T-helper 1 cell (primary cell): ENCODE measurements at places on chromosomes 3 and 15.

GRCh38 chr3:193737191-193737751, 144.3 kb downstream of the OPA1 start:
- DNase-seq = no peak

- DNase-seq = no peak
These were observed 144.3 kb upstream of the PFN2 start for GRCh38 chr3:150114873-150115540.

- no peak for DNase-seq
These were observed 218.5 kb upstream of the CNTN3 start for GRCh38 chr3:74832925-74833324.

DNA sequence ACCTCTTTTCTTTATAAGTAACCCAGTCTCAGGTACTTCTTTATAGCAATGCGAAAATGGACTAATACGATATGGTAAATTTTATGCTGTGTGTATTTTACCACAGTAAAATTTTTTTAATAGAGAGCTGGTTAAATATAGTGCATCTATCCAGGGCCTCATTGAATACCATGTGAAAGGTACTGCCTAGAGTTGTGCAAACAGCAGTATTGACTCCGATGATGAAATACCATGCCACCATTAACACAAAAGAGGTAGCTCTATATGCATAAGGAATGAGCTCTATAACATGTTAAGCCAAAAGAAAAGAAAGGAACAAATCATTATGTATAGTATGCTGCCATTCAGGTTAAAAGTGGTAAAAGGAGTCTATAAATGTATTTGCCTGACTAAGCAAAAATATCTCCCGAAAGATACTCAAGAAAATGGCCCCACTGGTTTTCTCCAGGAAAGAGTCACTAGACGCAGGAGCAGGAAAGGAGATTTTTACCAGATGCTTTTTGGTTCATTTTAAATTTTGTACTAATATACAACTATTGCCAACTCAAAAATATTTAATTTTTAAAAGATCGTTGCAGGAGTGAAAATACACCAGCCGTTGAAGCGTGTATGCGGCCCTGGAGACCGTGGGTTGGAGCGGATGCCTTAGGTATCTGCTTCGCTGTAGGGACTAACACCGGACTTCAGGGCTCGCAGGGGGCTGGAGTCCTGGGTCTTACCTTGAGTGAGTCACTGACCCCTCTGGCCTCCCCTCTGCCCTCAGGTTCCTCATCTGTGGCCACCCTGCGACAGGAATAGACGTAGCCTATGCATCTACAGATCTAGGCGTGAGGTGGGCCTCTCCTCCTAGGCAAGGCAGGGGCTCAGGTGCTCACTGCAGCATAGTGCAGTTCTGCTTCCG, 120.1 kb downstream of the CHSY1 start:
- DNase-seq = no peak

DNA sequence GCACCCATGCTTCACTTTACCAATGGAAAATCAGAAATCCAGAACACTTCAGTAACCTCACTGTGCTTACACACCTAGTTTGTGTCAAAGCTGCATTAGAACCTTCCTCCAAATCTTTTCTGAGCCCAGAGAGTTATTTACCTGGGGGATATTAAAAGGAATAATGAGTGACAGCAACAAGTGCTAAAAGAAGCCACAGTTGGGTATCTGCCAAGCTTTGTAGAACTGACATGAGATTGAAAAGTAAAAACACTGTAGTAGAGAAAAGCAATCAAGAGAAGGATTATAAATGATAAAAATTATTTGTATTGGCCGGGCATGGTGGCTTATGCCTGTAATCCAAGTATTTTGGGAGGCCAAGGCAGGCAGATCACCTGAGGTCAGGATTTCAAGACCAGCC, 8.8 kb upstream of the TBC1D23 start:
- no peak for DNase-seq

DNA sequence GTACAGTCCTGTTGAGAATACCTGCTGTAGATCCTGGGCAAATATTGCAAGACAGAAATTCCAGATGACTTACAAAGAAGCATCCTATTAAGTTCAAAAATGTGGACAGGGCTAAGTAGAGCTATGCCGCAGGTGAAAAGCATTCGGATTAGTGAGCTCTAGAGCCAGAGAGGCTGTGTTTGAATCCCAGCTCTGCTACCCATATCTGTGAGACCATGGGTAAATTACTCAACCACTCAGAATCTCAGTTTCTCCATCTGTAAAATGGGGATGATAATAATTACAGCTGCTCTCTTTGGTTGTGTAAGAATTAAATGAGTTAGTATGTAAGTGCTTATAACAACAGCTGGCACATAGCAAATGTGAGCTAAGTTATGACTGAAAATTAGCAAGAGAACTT, 3.9 kb downstream of the ADAMTS7 start:
- no peak for DNase-seq

- DNase-seq = no peak
These were observed 225.8 kb upstream of the ICE2 start for GRCh38 chr15:60704717-60705116.

GRCh38 chr15:66883284-66883911, 181.4 kb downstream of the SMAD6 start:
- no peak for DNase-seq

- no peak for DNase-seq
These were observed 158.2 kb downstream of the TP63 start for GRCh38 chr3:189789432-189789831.

DNA sequence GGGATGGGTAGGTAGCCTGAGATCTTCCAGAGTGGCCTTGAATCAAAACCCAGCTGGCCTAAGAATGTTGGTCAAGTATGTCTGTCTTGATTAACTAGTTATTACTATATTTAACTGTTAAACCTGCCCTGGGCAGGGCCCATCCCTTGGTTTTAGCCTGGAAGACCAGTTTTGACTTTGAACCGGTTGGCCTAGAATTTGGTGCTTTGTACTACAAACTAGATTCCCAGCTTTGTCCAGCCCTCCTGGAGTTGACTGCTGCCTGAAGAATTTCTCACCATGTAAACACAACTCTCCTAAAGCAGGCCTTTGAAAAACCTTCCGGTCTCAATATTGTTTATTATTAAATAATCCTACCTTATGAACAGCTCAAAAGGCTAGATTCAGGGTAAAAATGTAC, 16.0 kb downstream of the C15orf62 start:
- DNase-seq = no peak

DNA sequence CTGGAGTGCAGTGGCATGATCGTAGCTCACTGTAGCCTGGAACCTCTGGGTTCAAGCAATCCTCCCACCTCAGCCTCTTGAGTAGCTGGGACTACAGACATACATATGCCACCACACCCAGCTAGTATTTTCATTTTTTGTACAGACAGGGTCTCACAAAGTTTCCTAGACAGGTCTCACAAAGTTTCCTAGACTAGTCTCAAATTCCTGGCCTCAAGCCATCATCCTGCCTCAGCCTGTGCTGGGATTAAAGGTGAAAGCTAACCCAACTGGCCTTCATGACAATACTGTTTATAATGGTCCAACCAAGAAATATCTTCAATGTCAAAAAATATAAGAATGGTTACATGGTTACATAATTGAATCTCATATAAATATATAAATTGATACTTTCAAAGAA, 24.0 kb downstream of the GPR176 start:
- DNase-seq = no peak

- DNase-seq = no peak
These were observed 1.0 kb upstream of the NR2E3 start for GRCh38 chr15:71809346-71809745.

DNA sequence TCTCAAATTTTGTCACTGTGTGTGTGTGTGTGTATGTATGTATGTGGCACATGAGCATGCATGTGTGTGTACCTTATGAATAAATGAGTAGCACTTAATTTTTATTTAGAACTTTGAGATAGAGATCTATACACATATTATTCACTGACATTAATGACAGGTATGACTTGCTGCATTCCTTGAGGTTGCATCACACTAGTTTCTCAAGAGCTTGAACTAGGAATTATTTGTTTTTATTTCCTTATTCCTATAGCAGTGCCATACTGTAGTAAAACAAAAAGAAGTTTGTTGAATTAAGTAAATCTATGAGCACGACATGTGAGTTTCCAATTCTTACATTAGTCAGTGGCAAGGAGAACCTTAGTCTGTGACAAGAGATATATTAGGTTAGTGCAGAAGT, 943.9 kb downstream of the ROBO1 start:
- DNase-seq = no peak

DNA sequence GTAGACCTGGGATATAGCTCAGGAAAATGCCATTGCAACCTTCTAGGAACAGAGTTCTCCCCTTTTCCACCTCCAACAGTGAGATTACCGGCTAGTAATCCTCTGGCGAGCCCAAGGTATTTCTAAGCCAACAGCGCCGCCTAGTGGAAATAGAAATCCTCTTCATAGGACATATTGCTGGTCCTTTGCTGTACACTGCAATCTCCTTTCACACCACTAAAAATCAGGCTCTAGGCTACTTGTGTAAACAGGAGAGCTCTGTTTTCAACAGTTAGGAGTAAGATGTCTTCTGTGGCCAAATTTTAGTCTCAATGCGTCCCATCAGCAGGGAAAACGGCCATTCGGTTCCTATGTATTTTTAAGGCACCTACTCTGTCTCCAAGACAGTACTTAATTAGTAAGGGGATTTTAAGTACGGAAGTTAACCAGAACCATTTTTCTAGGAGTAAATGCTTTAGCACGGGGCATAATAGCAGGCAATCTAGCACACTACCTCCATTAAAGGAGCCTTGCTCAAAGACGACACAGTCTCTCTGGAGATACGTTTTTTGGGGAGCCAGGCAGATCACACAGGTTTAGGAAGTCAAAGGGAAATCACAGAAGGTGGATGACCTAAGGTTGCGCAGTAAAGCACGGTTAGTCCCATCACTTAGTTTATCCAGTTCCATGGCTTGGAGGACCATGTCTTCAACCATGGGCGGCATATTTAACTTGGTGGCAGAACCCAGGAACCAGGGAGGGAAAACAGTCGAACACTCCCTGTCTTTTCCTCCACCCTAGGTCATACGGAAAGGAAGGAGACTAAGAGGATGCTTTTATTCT, 43.8 kb downstream of the NCEH1 start:
- DNase-seq = peak; percentile 62

DNA sequence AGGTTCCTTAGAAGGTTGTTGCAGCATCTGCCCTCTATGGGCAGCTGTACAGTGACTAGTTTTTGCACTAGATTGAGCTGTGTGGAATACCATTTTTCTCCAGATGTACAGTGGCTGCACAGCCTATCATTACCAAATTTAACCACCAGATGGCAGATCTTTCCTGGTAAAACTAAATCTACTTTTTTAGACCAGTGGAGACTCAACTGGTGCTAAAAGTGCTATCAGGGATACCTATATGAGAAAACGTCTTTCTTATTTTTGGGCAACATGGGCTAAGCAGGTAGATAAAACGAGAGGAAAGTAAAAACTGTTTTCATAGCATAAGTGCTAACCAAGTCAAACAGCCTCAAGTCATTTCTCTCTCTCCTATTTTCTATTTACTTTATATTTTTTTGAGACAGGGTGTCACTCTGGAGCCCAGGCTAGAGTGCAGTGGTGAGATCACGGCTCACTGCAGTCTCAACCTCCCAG, 21.2 kb downstream of the IGSF10 start:
- DNase-seq = peak; percentile 2

DNA sequence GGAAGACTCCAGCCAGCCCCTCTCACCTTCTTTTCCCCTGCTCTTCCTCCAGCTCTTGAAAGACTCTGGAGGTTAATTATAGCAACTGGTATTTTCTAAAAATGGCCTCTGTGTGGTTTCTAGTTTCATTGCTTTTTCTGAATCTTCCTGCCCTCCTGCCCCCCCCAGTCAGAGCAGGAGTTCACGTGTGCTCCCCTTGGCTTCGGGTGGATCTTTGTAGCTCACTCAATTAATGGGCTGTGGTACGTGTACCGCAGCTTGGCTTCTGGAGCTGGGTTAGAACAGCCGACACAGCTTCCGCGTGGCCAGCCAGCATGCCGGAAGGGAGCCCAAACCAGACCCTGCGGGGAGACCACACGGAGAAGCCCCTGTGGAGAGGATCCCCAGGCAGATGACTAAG, 31.5 kb downstream of the TM2D3 start:
- DNase-seq = no peak

- DNase-seq = no peak
These were observed 22.5 kb upstream of the SEMA3F start for GRCh38 chr3:50132421-50133282.

DNA sequence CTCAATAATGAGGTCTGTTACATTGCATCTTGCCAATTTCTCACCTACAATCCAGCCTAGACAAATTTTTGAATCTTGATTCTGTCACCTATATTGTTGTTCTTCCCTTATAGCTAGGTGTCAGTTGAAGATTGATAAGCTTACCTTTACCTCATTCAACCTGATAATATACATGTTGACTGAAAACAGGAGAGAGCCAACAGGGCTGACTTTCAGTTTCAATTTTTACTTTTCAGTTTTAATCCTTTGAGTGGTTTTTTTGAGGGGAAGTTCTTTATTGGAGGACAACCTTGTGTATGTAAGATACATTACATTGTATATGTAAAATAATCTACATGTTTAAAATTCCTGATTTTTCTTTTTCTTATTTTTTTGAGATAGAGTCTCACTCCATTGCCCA, 5.8 kb downstream of the ATP13A5 start:
- DNase-seq = no peak

DNA sequence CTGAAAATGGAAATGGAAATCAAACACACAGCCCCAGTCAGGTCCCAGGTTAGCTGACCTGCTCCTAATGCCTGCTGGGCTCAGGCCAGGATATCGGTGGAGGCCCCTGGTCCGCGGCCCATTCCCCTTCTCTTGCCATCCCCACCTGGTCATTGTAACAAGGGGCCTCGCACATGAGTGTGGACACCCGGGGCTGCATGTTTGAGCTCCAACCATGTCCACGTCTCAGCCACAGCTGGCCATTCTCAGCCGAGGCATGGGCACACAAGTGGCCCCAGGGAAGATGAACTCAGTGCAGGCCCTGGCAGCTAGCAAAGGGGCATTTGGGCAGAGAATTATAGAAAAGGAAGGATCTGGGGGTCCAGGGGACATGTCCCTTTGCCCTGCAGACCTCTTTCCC, 41.7 kb downstream of the FAM174B start:
- no peak for DNase-seq

GRCh38 chr3:31724116-31724515, 191.4 kb downstream of the STT3B start:
- no peak for DNase-seq

DNA sequence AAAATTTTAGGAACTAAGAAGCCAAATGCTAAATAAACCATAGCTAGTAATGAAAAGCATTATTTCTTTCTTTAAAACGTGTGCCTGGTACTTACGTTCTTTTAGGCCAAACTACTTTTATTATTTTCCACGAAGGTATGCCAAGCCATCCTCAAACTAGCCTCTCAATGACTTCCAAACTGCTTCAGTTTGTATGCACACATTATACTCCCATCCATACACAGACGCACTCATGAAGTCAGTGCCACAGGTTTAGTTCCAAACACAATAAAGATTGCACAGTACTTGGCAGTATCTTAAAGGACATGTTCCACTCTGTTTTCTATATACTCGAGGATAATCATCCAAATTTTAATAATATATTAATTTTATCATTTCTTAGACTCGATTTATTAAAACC, 609.2 kb upstream of the ZNF385D start:
- DNase-seq = no peak

- no peak for DNase-seq
These were observed 13.9 kb upstream of the PRICKLE2 start for GRCh38 chr3:64238971-64239667.

- DNase-seq = no peak
These were observed 177.0 kb downstream of the ERC2 start for GRCh38 chr3:56291244-56291680.

- DNase-seq = no peak
These were observed 346.8 kb downstream of the GABRG3 start for GRCh38 chr15:27317736-27318135.
